ENCODE measurements at places on chromosomes 13 and 19.

DNA sequence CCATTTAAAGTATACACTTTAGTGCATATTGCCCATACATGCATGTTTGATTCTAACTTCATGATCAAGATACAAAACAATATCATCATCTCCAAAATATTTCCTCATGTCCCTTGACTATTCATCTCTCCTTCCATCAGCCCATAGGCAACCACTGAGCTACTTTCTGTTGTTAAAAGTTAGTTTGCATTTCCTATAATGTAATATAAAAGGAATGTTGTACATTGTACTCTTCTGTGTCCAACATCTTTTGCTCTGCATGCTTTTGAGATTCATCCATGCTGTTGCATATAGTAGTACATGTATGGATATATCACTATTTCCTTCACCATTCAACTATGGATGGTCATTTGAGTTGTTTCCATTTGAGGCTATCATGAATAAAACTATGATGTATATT, 74.7 kb downstream of the ITGBL1 start:
- DNase-seq = no peak

DNA sequence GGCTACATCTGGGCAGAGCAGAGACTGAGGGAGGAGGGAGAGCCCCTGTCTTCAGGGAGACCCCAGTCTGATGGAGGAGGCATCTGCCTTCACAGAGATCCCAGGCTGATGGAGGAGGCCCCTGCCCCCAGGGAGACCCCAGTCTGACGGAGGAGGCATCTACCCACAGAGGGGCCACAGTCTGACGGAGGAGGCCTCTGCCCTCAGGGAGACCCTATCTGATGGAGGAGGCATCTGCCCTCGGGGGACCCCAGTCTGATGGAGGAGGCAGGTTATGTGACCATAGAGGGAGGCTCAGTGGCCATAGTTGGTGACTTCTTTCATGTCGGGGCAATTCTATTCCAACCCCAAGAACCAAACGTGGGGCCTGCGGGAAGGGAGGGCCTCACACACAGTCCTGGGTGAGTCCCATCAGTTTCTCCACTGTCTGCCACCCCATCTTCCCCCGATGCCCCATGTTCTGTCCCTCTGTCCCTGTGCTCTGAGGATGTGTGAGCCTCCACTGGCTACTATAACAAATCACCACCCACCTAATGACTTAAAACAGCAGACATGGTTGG, 14.3 kb downstream of the MISP start:
- DNase-seq = no peak

- no peak for DNase-seq
Observed at GRCh38 chr19:12838886-12839756, 806 bp downstream of the MAST1 start.

DNA sequence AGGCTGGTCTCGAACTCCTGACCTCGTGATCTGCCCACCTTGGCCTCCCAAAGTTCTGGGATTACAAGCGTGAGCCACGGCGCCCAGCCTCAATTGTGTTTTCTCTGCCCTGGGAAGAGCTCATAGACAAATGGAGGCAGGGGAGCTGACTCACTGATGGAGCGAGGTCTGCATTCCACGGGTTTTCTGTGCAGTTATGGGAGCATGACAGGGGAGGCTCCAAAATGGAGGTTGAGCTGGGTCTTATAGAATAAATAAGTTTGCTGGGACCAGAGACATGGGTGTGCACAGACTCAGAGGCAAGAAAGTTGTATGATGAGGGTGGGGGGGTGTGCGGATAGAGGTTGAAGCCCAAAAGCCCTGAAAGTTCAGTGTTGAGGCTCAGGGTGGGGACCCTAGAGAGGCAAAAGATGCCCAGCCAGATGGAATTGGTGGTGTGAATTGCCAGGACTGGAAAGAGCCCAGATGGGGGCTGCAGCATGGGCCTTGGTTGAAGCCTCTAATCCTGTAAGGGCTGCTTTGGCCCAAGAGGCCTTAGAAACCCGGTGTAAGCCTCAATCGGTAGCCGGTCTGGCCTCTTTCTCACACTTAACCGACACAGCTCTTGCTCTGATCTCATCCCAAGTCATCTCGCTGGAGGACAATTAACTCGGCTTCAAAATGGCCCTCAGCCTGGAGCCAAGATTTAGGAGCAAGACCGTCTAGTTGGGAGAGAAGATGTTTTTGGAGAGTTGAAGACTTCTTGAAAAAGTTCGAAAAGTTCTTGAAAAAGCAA, 1.9 kb downstream of the TPM4 start:
- DNase-seq = no peak

GRCh38 chr19:18717601-18718000, 34.1 kb downstream of the CRTC1 start:
- DNase-seq = no peak

- DNase-seq = no peak
Observed at GRCh38 chr19:38557205-38557799, 60.5 kb downstream of the MAP4K1 start.

DNA sequence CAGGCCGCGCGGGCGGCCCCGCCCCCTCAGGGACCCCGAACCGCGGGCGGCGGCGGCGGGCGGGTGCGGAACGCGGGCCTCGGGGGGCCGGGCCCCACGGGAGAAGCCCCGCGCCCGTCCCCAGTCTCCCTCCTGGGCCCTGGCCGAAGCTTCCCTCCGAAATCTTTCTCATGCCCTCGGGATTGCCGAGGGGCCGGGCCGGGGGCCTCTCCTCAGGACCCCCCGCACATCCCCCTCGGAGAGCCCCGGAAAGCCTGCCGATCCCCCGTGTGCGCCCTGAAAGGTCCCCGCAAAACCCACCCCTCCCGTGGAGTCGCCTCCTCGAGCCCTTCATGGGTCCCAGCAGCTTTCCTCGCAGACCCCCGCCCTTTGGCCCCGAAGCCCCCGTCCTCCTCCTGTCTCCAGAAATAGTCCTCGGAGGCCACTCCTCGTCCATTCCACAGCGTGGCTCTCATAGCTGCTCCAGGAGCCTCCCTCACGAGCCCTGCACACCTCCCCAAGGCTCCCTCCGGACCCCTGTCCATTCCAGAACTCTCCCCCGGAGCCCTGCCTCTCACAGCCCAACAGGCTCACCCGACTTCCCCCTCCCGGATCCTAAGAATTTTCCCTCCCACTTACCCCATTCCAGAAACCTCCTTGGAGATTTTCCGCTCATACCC, 555 bp downstream of the SAMD4B start:
- DNase-seq = no peak

DNA sequence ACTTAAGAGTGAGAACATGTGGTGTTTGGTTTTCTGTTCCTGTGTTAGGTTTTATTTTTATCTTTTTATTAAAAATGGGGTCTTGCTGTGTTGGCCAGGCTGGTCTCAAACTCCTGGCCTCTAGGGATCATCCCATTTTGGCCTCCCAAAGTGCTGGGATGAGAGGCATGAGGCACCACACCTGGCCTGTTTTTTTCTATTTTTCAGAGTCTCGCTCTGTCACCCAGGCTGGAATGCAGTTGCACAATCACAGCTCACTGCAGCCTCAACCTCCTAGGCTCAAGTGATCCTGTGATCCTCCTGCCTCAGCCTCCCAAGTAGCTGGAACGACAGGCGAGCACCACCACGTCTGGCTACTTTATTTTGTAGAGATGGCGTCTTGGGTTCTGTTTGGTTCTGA, 7.6 kb downstream of the ZNF574 start:
- no peak for DNase-seq

DNA sequence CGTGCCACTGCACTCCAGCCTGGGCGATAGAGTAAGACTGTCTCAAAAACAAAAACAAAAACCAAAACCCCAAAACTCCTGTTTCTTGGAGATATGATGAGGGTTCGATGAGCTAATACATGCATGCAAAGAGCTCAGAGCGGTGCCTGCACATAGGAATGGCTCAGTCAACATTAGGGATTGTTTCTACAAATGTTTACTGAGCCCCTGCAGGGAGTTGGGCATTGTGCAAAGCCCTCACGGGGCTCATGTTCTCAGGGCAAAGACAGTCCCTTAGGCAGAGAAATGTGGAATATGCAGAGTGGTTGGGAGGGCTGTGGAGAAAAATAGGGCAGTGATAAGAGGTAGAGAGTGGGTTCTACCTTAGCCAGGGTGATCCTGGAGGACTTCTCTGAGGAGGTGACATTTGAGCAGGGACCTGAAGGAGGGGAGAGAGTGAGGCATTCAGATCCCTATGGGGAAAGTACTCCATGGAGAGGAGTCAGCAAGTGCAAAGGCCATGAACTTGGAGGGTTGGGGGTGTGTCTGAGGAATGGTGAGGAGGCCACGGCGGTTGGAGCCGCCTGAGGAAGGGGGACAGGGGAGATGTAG, 1.5 kb upstream of the EHD2 start:
- no peak for DNase-seq

DNA sequence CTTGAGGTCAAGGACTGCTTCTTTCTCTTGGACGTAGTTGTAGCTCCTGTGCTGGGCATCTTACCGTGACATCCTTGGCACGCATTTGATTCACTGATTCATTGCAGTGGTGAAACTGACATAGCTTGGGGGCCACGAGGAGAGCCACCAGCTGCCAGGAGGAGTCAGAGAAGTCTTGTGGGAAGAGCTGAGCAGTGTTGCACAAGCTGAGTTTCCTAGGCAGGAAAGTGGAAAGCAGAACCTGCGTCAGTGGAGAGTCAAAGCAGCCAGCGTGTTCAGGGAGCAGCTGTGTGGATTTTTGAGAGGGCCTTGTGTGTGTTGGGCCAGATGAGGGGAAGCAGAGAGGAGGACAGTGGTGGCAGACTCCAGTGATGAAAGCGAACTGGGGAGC, 5.3 kb upstream of the GPR183 start:
- DNase-seq = no peak

DNA sequence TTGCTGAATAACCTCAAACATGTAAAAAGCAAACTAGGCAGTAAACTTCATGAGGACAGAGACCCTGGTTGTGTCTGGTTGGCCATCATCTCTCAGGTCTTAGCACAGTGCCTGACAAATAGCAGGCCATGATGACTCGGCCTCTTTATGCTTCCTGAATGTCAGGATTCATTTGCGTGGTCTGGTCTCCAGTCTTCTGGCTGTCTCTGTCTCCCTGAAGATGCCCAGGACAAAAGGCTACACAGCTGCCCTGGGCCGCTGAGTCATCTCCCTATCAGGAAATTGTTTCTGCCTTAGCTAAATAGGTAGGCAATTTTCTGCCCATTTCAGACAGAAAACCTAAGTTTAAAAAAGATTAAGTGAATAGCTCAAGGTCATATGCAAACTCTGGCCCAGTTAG, 84.1 kb upstream of the FNDC3A start:
- no peak for DNase-seq

DNA sequence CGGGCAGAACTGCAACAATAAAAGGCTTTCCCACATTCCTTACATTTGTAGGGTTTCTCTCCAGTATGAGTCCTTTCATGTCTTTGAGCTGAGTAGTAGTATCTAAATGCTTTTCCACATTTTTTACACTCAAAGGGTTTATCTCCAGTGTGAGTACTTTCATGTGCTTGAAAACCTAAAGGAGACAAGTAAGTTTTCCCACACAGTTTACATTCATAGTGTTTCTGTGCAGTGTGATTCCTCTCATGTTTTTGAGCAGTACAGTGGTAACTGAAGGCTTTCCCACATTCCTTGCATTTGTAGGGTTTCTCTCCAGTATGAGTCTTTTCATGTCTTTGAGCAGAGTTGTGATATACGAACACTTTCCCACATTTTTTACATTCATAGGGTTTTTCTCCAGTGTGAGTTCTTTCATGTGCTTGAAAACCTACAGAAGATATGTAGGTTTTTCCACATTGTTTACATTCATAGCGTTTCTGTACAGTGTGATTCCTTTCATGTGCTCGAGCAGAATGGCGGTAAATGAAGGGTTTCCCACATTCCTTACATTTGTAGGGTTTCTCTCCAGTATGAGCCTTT, 47.0 kb downstream of the ZNF44 start:
- DNase-seq = no peak

DNA sequence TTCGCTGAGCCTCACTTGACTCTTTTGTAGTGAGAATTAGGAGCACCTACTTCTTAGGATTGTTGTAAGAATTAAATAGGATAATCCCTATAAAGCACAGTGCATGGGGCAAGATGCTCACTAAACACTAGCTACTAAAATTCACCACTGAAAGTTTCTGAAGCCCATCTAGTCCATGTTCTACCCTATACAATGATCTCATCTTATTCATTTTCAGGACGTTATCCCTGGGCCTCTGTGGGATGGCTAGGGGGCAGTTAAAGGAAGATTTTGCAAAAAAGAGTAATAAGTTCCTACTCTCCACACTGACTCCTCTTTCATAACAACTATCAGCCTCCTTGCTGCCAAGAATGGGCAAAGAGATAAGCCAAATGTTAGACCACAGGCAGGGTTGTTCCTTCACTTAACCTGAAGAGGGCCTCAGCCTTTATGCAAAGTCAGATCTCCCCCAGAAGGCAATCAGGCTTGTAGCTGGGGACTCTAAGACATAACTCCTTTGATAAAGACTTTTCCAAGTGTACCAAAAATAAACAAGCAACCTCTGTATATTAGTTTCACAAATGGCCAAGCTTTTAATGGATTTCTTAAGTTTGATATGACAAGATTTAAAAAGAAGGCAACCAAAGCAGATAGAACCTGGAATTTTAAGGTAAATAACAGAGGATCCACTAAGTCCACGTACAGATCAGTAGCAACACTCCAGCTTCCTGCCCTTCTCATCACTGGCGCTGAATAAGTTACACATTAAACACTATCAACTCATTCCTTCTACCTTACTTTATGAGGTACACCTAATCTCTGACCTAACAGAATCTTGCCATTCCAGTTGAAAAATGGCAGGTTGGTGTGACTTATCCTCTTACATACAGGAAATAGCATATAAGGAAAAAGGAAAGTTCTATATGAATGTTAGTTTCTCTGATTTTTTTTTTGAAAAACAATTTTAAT, 44.4 kb downstream of the ELF1 start:
- peak; percentile 18 for DNase-seq

GRCh38 chr13:59963827-59964226, 199.9 kb downstream of the DIAPH3 start:
- no peak for DNase-seq

- DNase-seq = no peak
Observed at GRCh38 chr19:11269408-11269807, 7.1 kb upstream of the DOCK6 start.

- no peak for DNase-seq
Observed at GRCh38 chr19:8641908-8642547, 11.6 kb downstream of the NFILZ start.

GRCh38 chr19:29567366-29567915, 38.6 kb upstream of the POP4 start:
- no peak for DNase-seq

DNA sequence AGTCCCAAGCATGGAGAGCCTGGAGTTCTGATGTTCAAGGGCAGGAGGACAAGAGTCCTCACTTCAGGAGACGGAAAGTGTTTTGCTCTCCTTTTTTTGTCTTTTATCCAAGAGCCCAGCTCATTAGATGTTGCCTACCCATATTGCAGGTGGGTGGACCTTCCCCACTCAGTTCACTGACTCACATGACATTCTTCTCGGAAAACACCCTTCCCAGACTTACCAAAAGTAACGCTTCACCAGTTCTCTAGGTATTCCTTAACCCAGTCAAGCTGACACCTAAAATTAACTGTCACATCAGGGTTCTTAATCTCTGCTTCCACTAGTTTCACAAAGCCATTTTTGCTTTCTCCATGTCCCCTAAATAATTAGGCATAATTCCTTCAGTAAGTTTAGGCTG, 2215.4 kb upstream of the PCDH20 start:
- DNase-seq = no peak

Data from NT2/D1 (cell line).